ENCODE measurements at places on chromosomes 12 and 14.
A peak's percentile ranks its signal among the peaks of the same experiment; 100 is the strongest.

DNA sequence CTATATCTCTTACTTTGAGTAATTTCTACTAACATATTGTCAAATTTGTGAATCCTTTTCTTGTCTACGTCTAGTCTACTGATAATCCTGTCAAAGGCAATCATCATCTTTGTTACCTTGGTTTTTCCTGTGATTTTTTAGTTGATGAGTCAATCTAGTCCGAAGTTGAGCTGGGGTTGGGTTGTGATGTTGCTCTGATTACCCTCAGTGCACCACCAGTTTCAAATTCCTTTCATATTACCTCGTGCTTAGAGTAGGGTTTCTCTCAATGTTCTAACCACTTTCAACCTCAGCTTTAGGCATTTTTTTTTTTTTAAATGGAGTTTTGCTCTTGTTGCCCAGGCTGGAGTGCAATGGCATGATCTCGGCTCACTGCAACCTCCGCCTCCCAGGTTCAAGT is 186.8 kb downstream of the BTG1 start:
- no peak for DNase-seq

DNA sequence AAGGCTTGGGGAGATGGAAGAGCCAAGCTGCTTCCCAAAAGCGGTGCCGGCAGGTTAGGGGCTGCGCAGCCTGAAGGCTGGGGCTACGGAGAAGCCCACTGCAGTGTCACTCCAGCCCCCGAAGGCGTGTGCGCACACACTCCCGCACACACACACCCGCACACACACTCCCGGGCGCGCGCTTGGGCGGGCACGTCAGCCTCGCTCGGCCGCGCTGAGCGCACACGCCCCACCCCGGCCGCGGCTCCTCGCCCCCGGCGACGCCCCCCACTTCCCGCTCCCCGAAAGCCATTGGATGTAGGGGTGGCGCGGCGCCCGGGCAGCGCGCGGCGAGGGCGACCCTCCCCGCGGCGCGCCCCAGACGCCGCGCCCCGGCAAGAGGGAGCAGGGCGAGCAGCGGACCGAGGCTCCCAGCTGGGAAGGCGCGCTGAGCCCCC is at the start of gene KCNK10:
Gene KCNK10, minus strand, starts transcription at position 184 of the 437 bp plus-strand sequence. CDS start 471 bp downstream, outside the sequence.
- no peak for DNase-seq

- DNase-seq, result no peak
Observed at GRCh38 chr12:46367351-46368029, 5.1 kb downstream of the SLC38A2 start.

GRCh38 chr12:44021471-44021971 is 185.6 kb downstream of the TMEM117 start:
- DNase-seq, result no peak

GRCh38 chr14:69002069-69002468 is 23.0 kb upstream of the ACTN1 start:
- no peak for DNase-seq

GRCh38 chr12:72271451-72272090 is 599 bp upstream of the TRHDE start:
- no peak for DNase-seq

DNA sequence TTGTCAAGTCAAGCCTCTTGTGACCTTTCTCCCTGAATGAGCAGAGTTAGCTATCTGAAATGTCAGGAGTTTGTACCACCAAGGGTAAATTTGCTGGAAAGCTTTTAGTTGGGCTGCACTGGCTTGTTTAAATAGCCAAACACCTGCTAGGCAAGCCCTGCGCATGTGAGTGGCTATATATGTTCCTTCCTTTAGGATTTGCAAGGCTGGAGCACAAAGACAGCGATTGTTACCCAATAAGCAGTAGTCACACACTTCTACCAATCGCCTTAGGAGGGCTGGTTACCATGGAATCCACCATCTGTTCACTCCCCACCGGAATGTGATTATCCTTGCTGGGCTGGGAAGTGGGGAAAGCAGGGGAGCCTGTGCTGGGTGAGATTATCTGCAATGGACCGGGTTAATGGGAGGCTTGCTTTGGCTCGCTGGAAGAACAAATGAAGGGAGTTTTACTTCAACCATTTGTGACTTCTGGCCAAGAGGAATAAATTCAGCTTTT is 102.5 kb downstream of the FGD4 start:
- DNase-seq, result peak; percentile 94

DNA sequence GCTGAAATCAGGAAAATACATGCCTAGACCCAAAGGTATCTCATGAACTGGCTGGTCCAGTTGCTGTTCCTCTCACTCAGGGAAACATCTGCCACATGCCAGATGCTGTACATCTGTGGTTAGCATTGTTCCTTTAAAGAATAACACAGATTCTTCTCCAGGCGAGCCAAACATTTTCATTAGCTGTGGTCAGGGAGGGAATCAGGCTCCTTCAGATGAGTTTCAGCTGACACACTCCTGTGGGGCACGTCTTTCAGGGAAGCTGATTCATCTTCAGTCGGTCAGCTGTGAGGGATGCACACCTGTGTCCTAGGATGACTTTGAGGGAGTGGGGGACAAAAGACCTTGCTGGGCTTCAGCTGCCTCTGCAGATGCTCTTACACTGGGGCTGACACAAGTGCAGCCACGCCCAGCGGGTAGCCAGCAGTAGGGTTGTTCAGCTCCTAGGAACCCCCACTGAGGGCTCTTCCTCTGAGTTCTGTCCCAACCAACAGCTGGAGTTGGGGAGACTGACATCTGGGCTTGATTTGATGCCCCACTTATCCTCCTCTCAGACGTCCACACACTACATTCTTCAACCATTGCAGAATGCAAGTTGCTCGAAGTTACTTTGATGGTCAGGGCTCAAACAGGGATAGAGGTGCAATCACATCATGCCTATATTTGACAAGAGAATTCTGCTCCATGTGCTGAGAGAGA is 155.0 kb downstream of the NUAK1 start:
- no peak for DNase-seq

DNA sequence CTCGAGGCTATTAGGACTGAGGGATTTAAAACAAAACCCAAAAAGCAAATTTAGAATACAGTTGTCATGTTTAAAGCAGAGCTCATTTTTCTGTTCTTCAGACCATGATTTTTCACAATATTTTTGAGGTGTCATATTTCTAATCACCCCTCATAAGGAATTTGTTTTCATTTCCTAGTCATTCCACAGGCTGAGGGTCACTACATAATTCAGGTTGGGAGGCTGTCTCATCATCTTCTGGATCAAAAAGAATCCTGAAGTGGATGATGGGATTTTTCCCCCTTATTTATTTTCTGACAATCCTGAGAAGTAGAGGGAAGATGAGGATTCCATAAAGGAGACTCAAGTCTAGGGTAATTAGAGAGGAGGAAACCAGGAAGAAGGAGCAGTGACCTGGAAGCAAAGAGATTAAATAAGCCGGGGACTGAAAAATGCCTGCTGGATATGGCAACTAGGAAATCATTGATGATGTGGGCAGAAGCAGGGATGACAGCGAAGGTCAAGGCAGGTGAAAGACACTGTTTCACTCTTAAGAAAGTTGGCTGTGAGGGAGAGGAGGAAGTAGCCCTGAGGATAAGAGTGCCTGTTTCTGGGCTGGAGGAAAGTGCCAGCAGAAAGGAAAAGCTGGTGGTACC is 9.0 kb upstream of the PCNX1 start:
- no peak for DNase-seq

GRCh38 chr12:65339161-65339560 is 60.7 kb downstream of the MSRB3 start:
- no peak for DNase-seq

DNA sequence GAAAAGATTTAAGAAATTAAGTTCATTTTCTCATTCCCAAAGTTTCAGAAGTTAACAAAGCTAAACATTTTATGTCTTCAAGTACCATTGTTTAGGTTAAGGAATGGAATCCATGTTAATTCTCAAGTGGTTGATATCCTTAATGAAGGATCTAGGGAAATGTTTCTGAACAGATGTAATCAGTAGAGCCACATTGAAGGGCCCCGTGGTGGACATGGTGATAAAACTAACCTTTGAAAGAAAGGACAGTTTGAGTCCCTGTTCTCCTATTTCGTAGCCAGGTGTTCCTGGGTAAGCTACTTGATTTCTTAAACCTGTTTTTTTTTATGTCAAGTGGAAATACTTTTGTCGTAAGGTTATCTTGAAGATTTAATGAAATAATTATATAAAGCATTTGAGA is 4.6 kb downstream of the PPM1A start:
- DNase-seq, result no peak

GRCh38 chr12:112167031-112167461 is 41.7 kb downstream of the TRAFD1 start:
- DNase-seq, result no peak

GRCh38 chr12:113919791-113920190 is 46.3 kb downstream of the RBM19 start:
- DNase-seq, result no peak

- DNase-seq, result no peak
Observed at GRCh38 chr12:2092890-2093289, 40.1 kb downstream of the CACNA1C start.

DNA sequence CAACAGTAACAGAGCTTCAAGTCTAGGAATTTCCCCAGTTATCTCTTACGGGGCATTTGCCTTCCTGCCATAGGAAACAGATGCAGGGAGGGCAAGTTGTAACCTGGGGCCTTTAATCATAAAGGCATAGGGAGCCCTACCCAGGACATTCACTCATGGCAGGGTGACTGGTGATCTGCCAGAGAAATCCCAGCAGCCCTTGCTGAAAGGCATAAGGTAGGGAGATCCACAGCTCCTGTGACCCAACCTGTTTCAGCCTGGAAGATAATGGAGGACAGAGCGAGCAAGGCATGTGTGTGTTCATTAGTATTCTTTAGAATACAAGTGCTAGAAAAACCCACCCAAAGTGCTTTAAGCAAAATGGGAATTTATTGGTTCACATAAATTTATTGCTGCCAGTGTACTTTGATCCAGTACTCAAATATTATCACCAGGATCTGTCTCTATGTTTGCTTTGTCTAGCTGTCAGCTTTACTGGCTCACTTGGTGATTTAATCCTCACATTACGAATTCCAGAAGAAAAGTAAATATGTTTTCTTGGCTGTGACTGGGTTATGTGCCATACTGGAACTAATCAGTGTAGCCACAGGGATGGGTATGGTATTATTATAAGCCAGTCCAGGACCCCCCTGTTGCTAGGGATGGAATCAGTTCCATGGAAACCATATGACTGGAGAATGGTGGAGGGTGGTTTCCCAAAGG is 21.1 kb upstream of the AKAP6 start:
- DNase-seq, result peak; percentile 78

- DNase-seq, result no peak
Observed at GRCh38 chr12:105978276-105978675, 160.5 kb downstream of the NUAK1 start.

GRCh38 chr12:69095765-69096477 is 143.4 kb upstream of the CPSF6 start:
- no peak for DNase-seq

GRCh38 chr12:65810036-65810435 is 14.2 kb upstream of the HMGA2 start:
- DNase-seq, result no peak

DNA sequence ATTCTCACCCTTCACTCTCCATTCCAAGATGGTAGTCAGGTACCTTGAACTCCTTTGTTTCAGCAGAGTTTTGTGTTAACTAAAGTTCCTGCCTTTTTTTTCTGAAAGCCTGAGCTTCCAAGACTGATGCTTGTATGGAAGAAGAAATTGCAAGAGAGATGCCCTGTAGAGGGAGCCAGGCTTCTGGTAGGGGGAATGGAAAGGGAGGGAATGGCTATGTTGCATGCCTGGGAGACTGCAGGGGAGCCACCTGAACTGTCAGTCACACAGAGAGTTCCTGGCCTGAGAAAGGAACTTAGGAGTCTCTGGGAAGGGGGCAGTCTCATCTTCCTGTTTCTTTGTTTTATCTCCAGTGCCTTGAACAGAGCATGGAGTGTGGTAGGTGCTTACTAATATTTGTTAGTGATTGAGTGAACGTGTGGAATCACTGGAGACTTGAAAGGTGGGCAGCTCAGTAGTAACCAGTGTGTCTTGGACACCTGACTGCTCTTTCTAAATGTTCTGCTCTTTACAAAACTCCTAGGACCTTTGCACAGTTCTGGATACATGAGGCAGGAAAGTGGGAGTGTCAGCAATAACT is 132.2 kb downstream of the ANO4 start:
- DNase-seq, result no peak

- no peak for DNase-seq
Observed at GRCh38 chr14:49418789-49419188, 167.4 kb downstream of the RPS29 start.

GRCh38 chr12:27194644-27195043 is 49.4 kb upstream of the STK38L start:
- DNase-seq, result no peak

- DNase-seq, result peak; percentile 76
Observed at GRCh38 chr12:17108877-17109541, 503.0 kb upstream of the LMO3 start.

DNA sequence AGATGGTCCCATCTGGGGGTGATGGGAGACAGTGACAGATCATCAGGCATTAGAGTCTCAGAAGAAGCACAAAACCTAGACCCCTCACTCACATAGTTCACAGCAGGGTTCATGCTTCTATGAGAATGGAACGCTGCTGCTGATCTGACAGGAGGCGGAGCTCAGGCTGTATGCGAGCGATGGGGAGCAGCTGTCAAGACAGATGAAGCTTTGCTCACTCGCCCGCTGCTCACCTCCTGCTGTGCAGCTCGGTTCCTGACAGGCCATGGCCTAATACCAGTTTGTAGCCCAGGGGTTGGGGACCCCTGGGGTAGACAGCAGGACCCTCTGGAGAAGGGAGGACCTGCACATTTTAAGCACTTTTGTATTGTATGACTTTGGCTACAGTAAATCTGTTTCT is 111.2 kb downstream of the LGMN start:
- no peak for DNase-seq

DNA sequence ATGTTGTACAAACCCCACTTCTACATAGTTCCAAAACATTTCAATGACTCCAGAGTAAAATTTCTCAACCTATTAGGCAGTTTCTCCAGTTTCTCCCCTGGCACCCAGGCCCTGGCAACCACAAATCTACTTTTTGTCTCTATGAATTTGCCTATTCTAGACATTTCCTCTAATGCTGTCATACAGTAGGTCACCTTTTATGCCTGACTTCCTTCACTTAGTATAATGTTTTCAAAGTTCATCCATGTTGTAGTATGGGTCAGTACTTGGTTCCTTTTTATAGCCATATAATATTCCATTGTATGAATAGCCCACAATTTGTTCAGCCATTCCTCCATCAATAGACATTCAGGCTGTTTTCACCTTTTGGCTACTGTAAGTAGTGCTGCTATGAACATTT is 67.0 kb downstream of the SPRING1 start:
- DNase-seq, result no peak

- no peak for DNase-seq
Observed at GRCh38 chr14:102927878-102928411, 5.5 kb downstream of the AMN start.

DNA sequence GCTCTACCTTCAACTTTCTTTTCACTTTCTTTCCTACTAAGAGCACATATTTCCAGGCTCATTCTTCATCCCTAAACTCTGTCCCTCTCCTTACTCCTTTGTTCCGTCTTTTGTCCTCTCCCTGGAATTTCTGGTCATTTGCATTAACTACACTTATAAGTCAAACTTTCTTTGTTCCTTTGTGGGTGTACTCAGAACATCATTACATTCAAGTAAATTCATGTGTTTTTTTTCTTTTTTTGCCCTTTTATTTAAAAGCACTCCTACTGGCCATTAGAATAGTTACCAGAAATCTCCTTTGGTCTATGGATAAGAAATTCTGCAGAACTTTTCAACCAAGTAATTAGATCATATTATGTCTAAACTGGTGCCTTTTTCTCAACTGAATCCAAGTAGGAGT is 802.6 kb downstream of the DIO2 start:
- no peak for DNase-seq

Data from NCI-H446 treated with DMSO at 0.1 percent for 48 hours (cell line).